ENCODE measurements at places on chromosomes 13 and 19.
A peak's percentile ranks its signal among the peaks of the same experiment; 100 is the strongest.

DNA sequence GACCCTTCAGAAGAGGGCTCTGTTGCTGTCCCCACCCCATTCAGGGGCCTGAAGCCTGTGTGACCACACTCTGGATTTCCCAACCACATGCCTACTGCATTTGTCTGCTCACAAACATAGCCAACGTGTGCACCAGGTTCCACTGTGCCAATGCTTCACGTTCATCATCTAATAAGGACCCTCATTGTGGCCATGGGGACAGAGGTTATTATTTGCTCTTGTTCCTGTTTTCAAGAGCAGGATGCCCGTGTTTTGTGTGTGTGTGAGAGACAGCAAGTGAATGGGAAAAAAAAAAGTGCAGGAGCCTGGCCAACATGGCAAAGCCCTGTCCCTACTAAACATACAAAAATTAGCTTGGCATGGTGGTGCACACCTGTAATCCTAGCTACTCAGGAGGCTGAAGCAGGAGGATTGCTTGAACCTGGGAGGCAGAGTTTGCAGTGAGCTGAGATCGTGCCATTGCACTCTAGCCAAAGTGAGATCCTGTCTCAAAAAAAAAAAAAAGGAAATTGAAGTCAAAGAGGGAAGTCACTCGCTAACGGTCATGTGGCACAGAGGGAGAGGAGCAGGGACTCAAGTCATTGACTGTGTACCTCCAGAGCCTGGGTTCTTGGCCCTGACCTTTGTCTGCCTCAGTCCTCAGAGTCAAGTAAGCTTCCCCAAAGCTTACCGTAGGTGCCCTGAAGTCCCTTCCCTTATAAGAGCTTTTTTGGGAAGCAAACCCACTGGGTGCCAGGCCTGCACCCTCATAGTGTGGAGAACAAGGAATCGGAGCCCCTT lies 6.9 kb downstream of the B3GNT8 start:
- peak; percentile 77 for DNase-seq

DNA sequence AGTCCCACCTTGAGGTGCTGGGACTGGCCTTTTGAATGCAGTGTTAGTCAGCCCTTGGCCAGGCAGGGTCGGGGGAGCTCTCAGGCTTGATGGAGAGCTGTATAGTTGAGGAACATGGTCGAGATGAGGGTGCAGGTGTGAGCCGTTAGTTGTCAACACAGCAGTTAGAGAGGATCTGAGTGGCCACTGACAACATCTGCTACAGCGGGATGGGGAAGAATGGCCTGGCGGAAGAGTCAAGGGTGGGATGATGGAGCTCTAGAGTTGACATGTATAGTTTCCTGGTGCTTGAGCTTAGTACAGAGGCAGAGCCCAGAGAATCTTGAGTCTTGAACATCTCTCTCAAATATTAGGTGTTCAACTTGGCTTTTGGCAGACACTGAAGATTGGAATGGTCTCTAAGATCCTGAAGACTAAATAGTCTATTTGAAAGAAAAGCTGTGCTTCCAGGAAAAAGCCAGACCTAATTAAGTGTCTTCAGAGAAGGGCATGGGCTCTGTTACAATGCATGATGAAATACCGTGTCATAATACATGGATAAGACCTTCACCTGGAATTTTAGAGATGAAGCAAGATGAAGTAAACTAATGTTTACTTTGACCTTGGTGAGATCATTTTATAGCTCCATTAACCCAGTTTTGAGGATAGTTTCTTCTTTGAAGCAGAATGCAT lies 9.7 kb downstream of the PCCA start:
- no peak for DNase-seq

- DNase-seq, result no peak
These were observed 570.2 kb downstream of the SLITRK1 start for GRCh38 chr13:83311886-83312577.

- DNase-seq, result no peak
These were observed 58.7 kb downstream of the MRPL57 start for GRCh38 chr13:21235174-21235573.

DNA sequence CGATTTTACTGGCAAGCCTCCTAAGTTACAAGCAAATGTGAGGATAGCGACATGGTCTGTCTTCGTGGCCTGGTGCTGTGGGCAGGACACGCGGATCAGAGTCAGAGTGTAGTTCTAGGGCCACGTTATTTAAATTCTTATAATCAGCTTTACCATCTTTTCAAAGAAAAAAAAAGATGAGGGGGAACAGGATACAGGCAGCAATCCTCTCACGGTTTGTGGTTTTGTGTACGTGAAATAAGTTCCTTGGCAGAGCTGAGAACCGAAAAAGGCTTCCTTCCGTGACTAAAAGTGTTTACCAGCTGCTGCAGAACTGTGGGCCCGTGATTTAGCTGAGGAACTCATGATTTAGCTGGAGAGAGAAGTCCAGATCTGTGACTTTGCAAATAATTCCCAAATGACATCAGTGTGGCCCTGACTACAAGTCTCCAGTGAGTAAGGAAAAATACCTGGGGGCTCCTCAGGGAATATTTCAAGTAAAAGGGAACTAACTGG lies 27.2 kb downstream of the RCBTB2 start:
- DNase-seq, result peak; percentile 95

DNA sequence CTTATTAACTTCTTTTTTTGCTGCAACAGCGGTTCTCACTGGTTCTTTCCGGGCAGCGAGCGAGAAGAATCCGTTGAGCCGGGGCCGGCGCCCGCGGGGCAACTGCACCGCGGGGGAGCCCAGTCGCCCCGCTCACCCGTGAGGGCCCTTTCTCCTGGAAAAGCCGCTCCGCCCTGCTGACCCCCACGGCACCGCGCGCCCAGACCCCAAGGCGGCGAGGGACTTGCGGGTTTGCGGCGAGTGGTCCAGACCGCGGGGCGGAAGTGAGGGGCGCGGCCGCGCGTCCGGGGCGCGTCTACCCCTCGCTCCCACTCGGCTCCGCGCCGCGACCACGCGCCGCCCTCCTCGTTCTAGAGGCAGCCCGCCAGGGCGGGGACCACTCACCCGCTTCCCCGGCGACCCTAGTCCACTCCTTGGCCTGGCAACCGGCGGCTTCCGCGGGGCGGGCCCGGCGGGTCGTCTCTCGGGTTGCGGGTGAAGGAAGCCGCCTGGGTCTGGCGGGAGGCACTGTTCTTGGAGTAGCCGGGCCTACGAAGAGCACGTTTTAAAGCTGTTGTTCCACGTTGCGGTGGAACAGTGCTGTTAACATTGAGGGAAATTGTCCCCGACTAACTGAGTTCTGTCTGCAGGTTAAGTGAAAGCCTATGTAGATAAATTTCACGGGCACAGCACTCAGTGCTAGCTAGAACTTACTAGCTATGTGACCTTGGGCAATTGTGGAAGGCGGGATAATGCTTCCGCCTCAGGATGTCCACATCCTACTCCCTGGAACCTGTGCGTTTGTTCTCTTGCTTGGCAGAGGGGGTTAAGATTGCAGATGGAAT lies at the start of gene NEK3:
Gene NEK3 (minus strand): TSS at position 439 of the 824 bp plus-strand sequence. CDS start 3,406 bp downstream, outside the sequence.
- peak; percentile 60 for DNase-seq

DNA sequence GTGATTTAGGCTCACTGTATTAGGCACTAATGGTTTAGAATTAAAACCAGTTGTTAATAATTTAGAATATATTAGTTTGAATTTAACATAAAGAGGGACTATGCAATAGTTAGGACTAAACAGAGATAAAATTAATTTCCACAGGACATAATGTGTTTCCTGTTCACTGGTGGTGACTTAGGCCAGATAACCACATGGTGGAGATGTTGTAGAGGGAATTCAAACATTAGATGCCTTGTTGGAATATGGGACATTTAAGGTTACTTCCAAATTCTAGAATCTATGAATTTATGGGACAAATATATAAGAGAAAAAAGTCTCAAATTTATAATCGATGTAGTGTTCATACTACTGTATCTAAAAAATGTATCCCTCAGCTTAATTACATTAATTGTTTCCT lies 615.5 kb upstream of the KLHL1 start:
- DNase-seq, result no peak

DNA sequence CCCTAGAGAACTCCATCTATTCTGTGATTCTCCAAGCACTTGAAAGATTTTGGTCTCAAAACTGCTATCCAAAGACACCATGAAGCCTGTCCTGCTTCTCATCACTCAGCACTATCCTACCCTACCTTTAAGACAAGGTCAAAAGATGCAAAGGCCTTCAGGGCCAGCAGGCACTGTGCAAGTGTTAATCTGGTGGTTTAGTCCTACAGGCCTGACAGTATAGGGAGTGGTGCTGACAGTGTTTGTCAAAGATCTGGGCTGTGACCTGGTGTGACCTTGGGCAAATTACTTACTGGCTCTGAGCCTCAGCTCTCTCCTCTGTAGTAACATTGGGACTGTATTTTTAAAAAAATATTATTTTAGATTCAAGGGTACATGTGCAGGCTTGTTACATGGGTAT lies 28.0 kb downstream of the SIAH3 start:
- DNase-seq, result no peak

DNA sequence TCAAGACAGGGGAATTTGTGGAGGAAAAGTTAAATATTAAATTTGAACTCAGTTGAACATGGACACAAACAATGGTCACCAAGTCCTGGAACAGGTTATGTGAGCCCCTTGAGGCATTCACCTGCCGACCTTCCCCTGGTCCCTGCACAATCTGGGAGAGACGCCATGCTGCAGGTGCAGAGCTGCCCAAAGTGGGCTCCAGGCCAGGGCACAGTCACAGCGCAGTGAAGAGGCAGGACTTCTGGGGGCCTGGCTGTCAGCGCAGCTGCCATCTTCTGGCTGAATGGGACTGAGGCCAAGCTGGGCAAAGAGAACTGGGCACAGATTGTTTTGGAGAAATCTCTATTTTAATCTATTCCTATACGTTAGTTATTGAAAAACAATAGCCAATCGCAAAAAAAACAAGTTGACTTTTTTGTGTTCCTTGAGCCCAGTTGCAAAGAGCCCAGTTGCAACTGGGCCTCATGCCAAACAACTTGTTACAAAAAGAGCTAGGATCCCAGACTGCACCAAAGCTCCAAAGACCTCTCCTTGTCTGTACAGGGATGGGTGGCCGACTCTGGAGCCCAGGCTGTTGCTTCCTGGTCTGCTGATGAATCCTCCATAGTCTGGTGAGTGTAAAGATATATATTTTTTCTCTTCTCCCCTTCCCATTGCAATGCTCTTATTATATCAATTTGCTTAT lies 1.2 kb upstream of the ZNF626 start:
- DNase-seq, result no peak

GRCh38 chr13:38697628-38698333 lies 10.9 kb downstream of the FREM2 start:
- no peak for DNase-seq

DNA sequence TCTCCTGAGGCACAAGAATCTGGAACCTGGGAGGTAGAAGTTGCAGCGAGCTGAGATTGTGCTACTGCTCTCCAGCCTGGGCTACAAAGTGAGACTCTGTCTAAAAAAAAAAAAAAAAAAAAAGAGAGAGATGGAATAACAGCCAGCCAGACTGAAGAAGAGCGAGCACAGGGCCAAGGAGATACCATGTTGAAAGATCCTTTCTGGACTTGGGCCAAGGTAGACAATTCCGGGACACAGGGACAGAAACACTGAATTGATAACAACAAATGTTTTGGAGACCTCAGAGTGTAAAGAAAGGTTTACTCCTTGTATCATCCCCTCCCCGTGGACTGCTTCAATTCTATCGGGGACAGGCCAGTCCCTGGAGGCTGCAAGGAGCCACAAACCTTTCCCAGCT lies 4.6 kb downstream of the LPAR2 start:
- no peak for DNase-seq

All from GF-D8 (cell line).